Cortex of kidney (tissue), 1 donor: ENCODE measurements at places on chromosomes 1 and 21.

GRCh38 chr1:30753660-30754123 lies 3.9 kb downstream of the LAPTM5 start:
- no peak for DNase-seq

- no peak for DNase-seq
Observed at GRCh38 chr1:181583598-181583997, 100.3 kb downstream of the CACNA1E start.

DNA sequence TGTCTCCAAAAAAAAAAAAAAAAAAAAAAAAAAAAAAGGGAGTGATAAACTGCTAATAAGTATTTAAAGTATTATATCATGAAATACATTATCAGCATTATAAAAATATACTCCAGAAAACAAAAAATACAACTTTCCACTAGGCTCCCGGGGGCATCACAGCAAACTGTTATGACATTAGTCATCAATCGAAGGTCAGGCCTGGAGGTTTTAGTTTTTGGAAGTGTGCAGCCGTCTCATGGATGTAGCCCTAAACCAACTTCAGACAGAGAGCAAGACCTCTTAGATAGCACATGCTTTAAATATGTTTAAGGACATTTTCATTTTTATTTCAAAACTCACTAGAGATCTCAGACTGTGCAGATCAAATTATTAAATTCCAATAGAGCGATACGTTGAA lies 106.3 kb downstream of the RERE start:
- DNase-seq, result no peak

GRCh38 chr1:34929853-34930701 lies 627 bp upstream of the DLGAP3 start:
- DNase-seq, result no peak

- DNase-seq, result no peak
Observed at GRCh38 chr21:28091466-28091865, 901.2 kb downstream of the LTN1 start.

DNA sequence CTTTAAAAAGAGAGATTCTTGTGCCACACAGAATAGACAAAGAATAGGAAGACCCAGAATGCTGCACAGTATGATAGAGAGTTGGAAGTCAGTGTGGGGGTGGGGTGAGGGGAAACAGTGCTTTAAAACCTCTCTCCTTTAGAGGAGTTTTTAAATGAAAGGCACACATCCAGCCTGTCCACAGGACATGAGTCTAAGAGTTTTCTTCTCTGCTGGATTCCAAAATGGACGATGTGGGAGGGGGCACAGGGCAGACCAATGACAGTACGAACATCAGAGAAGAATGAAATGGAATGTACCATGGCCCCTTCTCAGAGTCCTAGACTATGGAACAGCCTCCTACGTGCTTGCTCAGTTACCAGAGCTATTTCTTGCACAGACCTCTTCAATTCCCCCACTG lies 458.2 kb upstream of the DAB1 start:
- DNase-seq, result no peak

DNA sequence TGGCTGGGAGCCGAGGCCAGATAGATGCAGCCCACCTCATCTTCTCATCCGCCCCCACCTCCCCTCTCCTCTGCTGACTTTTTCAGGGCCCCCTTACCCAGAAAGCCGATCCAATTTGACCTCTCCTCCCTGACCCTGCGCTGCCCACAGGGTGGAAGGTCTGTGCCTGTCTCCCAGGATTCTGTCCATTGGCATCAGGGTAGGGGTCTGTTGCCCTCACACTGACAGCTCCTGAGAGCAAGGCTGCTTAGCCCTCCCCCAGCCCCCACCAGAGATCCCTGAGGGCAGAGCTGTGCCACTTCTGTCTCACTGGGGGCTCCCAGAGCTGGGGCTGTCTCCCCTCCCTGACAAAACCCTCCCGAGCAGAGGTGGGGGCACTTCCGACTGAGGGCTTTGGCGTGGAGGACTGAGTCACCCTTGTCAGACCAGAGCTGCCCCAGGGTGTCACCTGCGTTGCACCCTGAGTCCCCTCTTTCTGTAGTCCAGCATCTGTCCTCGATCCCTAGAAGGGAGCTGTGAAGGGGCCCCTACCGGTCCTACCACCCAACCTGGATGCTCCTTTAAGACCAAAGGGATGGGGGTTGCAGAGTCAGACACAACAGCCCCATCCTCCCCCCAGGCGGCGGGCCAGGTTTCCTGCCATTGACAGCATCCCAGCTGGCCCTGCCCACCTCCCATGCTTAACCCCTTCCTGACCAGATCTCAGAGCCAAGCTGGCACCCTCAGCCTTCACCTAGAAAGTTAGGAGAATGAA lies 2.4 kb upstream of the FAM110D start:
- no peak for DNase-seq
